Lower lobe of right lung (tissue), 2 donors: ENCODE measurements at places on chromosomes 5 and 9. TPM values are rescaled to one million over a fixed set of nuclear protein-coding genes. Genes with fewer than 3 reads are reported as not detected.
A peak's percentile ranks its signal among the peaks of the same experiment; 100 is the strongest.

ZNF622 gene
- 28.1 TPM for total RNA-seq

BTNL9 gene
- total RNA-seq = 125 TPM

NR2F1-AS1 gene
- 11.1 TPM for total RNA-seq

SOWAHA gene
- 0.18 TPM for total RNA-seq

DNA sequence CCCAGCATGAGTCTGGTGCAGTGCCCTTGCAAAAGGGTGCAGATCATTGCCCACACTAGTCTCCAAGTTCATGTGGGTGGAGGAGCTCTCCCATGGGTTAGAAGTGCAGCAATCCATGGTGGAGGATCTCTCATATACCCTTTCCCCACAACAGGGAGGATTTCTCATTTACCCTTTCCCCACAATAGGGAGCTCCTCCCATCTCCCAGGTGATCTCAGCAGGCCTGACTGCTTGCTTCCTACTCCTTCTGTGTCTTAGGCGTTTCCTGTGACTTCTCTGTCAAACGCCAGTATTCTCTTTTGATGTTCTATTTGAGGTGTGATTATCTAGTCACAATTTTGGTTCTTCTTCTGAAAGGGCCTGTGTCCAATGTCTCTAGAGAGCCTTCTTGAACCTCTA is 133.8 kb upstream of the RFX3 start:
- no peak for DNase-seq
- H3K4me1 ChIP-seq = no peaks in the 10 kb centered on the region
- H3K4me3 ChIP-seq = no peak overlapping the region
- no peaks in the 10 kb centered on the region for H3K36me3 ChIP-seq

- DNase-seq = no peak
- H3K4me1 ChIP-seq = no peaks in the 10 kb centered on the region
- no peak overlapping the region for H3K4me3 ChIP-seq
- H3K27ac ChIP-seq = no peak overlapping the region
Measured at GRCh38 chr5:95217881-95218280, 67.0 kb downstream of the MCTP1 start.

DNA sequence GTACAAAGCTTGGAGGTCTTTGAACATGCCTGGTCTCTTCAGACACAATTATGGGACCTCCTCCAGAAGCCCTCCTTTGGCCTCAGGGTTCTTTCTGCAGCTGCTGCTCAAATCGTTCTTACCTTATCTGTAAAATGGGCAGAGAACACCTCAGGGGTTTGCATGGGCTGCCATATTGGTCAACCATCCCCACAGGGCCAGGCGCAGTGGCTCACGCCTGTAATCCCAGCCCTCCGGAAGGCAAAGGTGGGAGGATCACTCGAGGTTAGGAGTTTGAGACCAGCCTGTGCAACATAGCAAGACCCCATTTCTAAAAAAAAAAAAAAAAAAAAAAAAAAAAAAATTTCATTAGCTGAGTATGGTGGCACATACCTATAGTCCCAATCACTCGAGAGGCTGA is 29.1 kb upstream of the TCF7 start:
- no peaks in the 10 kb centered on the region for H3K36me3 ChIP-seq
- no peaks in the 10 kb centered on the region for H3K4me1 ChIP-seq
- no peaks in the 10 kb centered on the region for H3K27me3 ChIP-seq
- no peak overlapping the region for H3K4me3 ChIP-seq
- H3K27ac ChIP-seq = no peak overlapping the region

GRCh38 chr5:103371046-103371607 is 112.6 kb downstream of the MACIR start:
- no peaks in the 10 kb centered on the region for H3K4me1 ChIP-seq
- no peak overlapping the region for H3K4me3 ChIP-seq
- no peaks in the 10 kb centered on the region for H3K36me3 ChIP-seq
- no peak overlapping the region for H3K27ac ChIP-seq
- DNase-seq = no peak

GRCh38 chr5:141703133-141703561 is 21.1 kb upstream of the ARAP3 start:
- peaks cover 18% of the 10 kb centered on the region for H3K4me1 ChIP-seq
- peaks cover 30% of the 10 kb centered on the region for H3K27me3 ChIP-seq
- no peak overlapping the region for H3K27ac ChIP-seq
- peak overlapping the region; percentile 56 for H3K4me3 ChIP-seq
- DNase-seq = no peak
